ENCODE measurements at places on chromosomes 1 and 21.

DNA sequence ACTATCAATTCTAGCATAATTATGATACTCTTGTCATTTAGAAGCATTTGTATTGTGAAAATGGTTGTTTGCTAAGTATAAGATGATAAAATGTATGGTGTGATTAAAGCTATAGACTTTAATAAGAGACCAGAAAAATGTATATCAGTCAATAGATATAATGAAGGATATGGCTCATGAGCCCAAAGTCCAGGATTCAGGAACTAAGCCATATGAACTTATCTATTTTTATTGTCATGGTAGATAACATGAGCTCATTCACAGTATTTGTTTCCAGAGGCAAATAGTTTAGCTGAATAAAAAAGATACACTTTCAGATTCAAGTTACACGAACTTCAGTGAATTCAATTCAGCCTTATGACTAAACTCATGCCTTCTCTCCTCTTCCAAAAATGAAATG is 32.7 kb downstream of the PRDX6 start:
- no peak for DNase-seq

DNA sequence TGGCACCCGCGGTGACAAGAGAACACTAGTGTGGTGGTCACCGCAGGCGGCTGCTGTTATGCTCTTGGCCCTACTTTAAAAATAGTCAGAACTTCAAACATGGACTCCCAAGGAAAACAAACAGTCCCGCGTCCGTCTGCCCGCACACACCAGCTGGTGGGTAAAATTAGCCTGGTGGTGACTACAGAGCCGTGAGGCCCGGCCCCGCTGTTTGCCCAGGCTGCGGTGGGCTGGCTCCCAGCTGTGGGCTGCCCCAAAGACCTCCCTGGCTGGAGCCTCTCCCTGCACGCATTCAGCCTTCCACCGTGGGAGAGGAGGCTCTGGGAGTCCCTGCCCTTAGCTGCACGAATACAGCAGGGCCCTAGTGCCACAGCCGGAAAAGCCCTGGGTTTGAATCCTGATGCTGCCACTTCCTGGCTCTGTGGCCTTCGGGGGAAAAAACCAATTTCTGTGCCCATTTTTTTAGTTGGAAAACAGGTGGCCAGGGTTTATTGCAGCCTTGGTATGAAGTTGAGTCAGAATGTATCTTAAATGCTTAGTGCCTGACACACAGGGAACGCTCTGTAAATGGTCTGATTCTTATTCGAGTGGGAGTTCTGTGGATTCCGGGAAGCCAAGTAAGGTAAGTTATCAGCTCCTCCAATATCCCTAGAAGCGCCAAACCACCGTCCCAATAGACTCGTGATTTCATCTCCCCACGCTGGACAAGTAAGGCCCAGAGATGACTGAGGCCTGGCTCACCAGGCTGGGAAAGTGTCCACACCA is 58.2 kb downstream of the ALPL start:
- no peak for DNase-seq

DNA sequence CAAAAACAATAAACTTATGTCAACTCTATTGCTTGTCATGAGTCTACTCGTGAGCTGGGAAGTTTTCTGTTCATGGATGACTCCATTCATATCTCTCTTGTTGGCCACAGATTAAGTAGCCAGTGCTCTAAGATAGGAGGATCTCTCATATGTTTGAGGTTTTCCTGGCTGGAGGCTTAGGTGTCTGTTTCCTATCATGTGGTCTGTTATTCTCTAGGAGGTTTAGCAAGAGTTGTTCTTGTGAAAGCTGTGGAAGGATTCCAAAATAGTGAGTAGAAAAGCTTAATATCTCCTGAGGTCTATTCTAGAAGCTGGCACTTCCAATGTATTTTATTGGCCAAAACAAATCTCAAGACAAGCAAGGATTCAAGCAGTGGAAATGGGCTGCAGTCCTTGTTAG is 5.8 kb upstream of the KRTAP20-2 start:
- DNase-seq = no peak

GRCh38 chr1:153963850-153964331 is 554 bp upstream of the SLC39A1 start:
- DNase-seq = no peak

DNA sequence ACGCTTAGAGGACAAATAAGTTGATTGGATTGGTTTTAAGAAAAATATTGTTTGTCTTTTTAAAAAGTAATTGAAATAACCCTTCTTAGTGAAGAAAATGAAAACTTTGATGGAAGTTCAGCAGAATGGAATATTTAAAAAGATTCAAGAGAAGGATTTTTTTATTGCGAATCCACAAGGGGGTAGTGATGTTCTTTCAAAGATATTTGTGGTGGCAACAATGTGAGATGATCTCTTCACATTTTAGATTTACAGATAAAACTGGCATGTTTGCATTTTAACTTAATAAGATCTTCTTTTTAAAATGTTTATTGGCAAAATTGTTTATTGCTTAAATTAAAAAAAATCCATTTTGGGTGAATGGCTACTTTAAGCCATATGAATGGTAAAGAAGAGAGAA is 8.9 kb downstream of the CAMTA1 start:
- no peak for DNase-seq

GRCh38 chr1:40042341-40042740 is 1.8 kb downstream of the CAP1 start:
- DNase-seq = no peak

- no peak for DNase-seq
These were observed 737.2 kb upstream of the CHRM3 start for GRCh38 chr1:238649200-238649599.

DNA sequence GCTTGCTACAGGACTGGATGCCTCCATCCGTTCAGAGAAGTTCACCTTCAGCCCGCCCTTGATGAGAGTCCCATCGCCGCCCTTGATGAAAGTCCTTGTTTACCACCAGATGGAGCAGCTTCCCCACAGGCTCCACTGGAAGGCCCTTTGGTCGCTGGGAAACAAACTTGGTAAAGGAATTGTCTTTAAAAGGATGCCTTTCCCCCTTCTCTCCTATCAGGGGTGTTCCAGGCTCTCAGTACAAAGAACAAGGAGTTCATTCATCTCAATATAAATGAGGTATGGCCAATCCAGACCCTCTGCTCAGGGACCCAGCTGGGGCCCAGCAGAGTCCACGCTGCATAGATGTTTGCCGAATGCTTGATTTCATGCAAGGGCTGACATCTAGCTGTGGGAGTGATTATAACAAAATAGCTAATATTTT is 50.8 kb downstream of the CAPN9 start:
- no peak for DNase-seq

GRCh38 chr1:204859861-204860267 is 10.8 kb upstream of the NFASC start:
- DNase-seq = no peak

GRCh38 chr1:110174961-110175360 is 24.7 kb downstream of the SLC6A17 start:
- DNase-seq = no peak

GRCh38 chr21:45078371-45078770 is 4.0 kb downstream of the ADARB1 start:
- no peak for DNase-seq

DNA sequence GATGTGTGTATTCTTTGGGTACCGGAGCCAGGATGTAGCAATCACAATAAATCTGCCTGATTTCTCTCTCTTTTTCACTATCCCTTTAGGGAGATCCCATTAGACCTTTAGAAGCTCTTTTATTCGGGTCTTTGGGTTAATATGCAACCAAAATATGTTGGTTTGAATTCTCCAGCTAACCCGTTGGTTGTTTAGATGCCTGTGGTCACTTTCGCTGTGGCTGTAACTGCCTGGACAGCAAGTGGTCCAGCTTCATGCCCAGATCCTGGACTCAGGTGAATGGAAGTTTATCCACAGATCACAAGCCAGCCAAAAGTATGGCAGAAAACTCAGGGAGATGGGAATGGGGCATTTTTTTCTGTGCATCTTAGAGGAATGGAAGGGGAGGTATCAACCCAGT is 12.3 kb downstream of the KAZN start:
- no peak for DNase-seq

DNA sequence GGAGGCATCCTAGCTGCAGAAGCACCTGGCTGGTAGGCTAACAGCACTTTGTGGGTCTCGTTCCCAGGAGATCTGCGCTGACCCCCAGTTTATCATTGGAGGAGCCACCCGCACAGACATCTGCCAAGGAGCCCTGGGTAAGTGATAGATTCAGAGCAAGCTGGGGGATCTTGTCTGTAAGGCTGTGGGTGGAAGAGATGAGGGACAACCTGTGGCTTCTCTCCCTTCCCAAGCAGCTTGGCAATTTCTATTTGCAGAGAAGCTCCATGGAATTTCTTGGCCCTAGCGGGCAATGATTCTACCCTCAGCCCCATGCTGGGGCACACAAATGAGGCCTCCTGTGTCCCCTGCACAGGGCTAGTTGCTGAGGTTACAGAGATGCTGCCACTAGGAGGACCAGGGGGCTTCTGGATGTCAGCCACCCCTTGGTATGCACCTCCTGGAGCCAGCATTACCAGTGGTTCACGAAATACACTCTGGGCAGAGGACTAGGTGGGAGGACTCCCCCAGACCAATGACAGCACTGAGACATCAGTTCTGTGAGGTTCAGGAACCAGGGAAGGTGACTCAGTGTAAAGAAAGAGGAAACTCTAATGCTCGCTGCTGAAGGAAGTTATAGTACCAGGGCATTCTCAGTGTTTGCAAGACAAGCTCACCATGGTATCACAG is 5.5 kb downstream of the CAPN2 start:
- DNase-seq = no peak

DNA sequence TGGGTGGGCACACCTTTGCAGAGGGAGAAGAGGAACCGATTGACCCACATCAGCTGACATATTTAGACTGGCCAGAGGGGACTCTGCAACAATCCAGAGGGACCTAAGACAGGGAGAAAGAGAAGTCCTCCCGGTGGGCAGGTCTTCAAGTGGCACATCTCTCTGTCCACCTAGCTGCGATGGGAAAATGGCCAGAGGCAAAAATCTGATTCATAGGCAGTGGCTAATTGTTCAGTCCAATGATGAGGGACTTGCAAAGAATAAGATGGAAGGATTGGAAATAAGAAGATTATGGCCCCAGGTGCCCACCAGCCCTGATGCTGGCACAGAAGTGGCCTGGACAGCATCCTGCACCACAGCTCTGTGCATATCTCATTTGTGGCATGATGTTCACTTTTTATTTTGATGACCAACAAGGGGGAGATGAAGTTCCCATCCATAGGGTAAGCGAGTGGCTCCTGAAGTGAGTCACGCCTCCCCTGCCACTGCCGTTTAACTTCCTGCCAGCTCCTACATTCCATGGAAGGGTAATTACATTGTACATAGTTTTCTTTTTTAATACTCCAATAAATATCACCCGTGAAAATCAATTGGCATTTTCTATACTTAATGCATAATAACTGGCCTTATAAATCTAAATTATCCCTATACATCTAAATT is 659.6 kb downstream of the MATN1 start:
- DNase-seq = no peak

GRCh38 chr1:230211436-230212145 is 144.6 kb downstream of the GALNT2 start:
- no peak for DNase-seq

DNA sequence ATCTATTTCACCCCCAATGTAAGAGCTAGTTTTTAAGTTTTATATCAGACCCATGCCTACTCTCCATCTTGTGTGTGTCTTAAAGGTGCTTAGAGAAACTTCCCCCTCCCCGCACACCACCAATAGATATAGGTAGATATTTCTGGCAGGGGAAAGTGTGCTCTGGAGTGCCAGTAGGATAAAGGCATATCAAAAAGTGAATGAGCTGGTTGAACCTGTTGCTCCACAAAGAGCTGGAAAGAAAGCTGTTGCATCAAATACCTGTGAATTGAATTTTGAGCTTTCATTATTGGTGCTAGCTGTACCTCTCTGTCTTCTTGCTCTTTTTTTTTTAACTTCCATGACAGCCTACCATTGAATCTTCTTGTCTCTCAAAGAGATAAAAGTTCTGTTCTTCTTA is 32.8 kb downstream of the ARID1A start:
- DNase-seq = no peak

DNA sequence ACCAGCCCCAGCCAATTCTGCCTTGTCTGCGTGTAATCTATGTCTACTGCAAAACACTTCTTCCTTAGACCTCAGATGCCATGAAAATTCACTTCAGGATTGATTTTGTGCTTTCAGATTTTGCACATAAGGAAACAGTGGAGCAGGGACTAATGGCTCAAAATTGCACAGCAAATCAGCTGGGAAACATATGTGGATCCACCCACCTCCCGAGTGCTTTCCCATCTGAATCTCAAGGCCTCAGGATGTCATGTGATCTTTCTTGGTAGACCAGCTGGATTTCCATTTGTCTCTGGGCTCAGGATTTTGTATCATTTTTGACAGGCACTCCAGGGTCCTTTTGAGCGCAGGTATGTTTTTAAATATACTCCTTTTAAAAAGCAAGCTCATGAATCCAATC is 158.6 kb downstream of the MIS18A start:
- DNase-seq = no peak

DNA sequence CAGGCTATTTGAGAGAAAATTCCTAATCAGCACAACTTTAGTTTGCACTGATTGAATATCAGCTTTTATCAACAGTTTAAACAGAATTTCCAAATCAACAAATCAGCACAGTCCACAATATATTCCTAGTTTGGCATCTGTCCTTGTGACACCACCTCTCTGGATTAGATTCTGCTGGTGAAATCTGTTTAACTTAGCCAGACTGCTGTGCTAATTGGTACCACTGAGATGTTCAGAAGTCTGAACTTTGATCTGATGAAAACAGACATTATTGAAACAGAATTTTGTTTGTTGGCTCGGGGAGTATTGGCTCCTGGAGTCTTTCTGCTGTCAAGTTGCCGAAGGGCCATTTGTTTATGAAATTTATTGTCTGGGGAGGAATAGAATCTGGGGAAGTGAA is 17.0 kb upstream of the NGF start:
- DNase-seq = no peak

Data from stimulated activated CD4-positive, alpha-beta T cell treated with anti-CD3 and anti-CD28 coated beads, TNF-alpha, amount 100 ng/mL, for 48 hours (primary cell).